ENCODE measurements at places on chromosomes 7 and 10.

GRCh38 chr7:155464183-155464582, 6.3 kb downstream of the EN2 start:
- no peak for DNase-seq

GRCh38 chr10:120643351-120643750, 186.3 kb downstream of the PLPP4 start:
- DNase-seq: no peak

- peak; percentile 36 for DNase-seq
Measured at GRCh38 chr7:4830176-4830575, 31.7 kb downstream of the PAPOLB start.

GRCh38 chr10:71975871-71976725, 11.9 kb downstream of the CHST3 start:
- no peak for DNase-seq

GRCh38 chr10:96614515-96614914, 27.7 kb upstream of the TM9SF3 start:
- DNase-seq: no peak

- DNase-seq: no peak
Measured at GRCh38 chr7:36171503-36171902, 18.4 kb downstream of the EEPD1 start.

DNA sequence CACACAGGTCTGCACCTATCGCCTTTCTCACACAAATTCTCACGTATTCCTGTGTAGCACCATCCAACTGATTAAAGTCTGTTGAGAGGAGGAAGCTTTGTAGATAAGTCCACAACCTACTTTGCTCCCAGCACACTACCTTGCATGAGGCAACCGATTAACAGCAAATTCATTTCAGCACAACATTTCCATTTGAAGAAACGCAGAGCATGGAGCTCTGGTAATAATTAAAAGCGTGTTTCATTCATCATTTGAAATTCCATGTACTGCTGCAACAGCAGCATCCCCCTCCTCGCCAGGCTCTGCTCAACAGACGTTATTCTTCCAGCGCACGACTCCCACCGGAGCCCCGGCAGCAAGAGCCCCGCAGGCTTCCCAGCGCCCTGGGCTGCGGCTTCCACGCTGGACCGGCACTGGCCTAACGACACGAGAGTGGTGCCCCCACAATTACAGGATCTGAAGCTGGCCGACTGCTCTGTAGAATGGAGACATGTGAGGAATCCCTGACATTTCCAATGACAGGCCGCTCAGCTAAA, 118.8 kb downstream of the DIP2C start:
- DNase-seq: no peak

DNA sequence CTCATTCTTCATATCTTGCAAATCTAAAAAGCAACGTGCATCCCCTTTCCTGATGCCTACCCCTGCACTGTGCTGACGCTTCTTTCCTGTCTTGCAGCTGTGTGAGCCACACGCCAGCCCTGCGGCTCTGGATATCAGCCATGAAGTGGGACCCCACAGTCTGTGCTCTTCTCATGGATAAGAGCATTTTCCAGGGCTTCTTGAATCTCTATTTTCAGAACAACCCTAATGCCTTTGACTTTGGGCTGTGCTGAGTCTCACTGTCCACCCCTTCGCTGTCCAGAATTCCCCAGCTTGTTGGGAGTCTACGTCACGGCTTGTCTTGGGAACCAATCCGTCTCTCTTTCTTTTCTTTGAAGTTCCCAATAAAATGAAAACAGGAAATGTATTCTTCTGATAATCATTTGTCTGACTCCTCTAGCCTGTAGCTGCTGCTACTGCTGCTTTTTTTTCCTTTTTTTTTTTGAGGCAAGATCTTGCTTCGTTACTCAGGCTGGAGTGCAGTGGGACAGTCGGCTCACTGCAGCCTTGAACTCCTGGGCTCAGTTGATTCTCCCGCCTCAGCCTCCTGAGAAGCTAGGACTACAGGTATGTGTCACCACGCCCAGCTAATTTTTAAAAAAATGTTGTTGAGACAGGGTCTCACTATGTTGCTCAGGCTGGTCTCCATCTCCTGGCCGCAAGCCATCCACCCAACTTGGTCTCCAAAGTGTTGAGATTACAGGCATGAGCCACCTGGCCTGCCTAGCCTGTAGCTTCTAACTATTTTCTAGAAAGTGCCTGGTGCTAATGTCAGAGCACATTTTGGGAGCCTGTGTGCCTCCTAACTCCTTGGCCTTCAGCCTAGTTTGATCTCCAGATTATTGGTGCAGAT, 30.3 kb downstream of the GSTO2 start:
- no peak for DNase-seq

DNA sequence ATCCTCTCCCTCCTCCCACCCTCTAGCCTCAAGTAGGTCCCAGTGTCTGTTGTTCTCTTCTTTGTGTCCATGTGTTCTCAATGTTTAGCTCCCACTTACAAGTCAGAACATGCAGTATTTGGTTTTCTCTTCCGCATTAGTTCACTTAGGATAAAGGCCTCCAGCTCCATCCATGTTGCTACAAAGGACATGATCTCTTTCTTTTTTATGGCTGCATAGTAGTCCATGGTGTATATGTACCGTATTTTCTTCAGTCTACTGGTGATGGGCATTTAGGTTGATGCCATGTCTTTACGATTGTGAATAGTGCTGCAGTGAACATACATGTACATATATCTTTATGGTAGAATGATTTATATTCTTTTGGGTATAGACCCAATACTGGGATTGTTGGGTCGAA, 1.6 kb upstream of the GOT1 start:
- DNase-seq: no peak

DNA sequence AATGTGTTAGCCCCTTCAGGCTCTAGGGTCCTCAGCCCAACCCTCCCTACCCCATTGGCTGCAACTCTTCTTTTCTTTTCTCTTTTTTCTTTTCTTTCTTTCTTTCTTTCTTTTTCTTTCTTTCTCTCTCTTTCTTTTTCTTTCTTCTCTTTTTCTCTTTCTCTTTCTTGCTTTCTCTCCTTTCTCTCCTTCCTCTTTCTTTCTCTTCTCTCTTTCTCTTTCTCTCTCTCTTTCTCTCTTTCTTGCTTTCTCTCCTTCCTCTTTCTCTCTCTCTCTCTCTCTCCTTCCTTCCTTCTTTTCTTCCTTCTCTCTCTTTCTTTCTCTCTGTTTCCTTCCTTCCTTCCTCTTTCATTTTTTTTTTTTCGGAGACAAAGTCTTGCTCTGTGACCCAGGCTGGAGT, 458.9 kb downstream of the TYW1 start:
- no peak for DNase-seq

GRCh38 chr7:153941061-153941460, 111.1 kb upstream of the DPP6 start:
- DNase-seq: no peak

GRCh38 chr7:87926581-87927461, 7.2 kb upstream of the ADAM22 start:
- DNase-seq: no peak

DNA sequence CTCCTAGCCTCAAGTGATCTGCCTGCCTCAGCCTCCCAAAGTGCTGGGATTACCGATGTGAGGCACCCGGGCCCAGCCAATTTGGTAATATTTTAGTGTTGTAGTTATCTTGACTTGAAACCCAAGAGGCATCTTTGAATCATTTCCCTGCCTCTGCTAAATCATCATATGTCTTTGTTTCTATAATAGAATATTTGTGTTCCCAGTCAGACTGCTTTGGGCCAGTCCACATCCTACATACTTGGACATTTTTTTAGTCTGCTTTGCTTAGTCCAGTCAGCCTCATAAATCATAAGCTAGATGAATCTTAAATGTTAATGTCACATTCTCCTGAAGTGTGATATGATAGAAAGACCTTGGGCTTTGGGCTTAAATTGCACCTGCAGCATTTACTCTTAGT, 5.9 kb downstream of the STAM start:
- no peak for DNase-seq

- DNase-seq: no peak
Measured at GRCh38 chr10:49614242-49615198, 683 bp downstream of the CHAT start.

DNA sequence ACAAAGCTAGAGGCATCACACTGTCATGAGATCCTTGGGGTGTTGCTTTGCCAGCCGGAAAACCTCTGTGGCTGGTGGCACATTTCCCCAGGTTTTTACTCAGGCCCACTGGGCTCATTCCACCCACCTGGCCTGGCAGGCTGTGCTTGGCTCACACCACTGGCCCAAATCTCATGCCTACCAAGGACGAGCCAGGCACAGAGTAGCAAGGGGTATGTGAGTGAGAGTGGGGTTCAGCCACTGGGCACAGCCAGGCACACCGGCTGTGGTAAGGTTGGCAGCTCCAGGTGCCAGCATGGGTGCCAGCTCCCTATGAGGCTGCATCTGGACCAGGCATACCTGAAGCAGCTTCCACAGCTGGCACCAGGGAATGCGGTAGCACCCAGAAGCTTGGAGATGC, 21.4 kb downstream of the STEAP1 start:
- DNase-seq: no peak

DNA sequence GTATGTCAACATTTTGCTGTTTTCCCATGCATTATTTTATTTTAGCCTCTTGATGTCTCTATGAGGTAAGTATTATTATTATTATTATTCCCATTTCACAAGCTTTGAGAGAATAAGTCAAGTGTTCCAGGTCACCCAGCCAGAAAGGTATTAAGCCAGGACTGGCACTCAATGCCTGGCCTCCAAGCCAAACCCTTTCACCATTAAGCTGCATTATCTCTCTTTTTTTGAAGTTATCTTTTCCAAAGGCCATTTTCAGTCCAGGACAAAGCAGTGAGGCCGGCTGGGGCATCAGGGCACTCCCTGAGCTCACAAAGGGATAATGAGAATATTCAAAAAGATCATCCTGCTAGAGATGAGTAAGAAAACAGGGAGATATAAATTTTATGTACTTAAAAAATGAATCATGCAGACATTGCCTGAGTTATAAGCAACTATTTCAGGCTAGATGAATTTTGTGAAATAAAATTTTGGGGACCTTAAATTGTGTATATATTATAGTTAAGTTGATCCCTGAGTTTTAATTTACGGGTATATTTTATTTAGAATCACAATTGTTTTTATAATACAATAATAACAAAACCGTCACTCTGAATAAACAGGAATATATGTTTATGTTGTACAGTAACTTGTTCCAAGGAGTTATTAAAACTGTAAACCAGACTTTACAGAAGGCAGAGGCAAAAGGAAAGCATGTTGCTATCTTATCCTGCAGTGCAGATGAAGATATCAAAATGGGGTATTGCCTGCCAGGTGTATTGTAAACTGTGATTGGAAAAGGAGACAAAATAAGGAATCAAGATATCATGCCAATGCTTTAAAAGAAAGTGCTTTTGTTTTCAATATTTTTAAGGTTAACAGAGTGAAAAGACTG, 51.3 kb upstream of the CAV2 start:
- no peak for DNase-seq

GRCh38 chr10:97065686-97066660, 119.8 kb downstream of the SLIT1 start:
- DNase-seq: no peak

DNA sequence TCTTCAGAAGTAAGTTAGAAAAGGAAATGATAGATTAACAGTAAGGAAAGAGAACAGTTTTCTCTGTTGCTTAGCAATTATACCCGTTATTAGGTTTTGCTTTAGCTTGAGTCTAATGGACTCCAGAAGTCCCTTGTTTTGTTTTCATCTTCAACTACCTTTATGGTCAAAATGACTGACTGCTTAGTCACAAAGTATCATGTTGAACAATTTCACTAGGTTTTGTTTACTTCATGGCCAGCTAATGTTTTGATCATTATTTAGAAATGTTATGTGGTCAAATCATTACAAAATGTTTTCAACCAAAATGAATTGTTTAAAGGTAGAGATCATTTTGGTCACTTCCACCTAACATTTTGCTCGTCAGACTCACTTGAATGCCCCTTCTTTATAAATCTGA, 1.9 kb downstream of the UBN2 start:
- DNase-seq: no peak

GRCh38 chr10:15216700-15217099, 48.2 kb upstream of the NMT2 start:
- DNase-seq: no peak

DNA sequence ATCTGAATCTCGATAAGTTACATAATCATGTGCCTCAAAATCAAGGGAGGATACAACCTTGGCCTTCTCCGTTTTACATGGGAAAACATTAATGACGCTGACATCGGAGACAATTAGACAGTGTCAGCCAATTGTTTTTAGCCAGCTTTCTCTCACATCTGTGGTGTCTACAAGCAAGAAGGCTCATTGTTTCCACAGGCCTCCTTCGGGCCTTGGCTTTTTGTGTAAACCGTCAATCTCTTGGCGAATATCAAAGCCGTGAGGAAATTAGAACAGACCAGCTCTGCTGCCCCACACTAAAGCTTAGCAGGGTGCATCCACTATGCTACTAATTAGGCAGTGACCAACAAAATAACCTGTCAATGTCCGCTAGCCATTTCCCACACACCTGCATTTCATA, 43.2 kb downstream of the VAX1 start:
- no peak for DNase-seq

GRCh38 chr10:93849593-93849992, 44.2 kb upstream of the SLC35G1 start:
- no peak for DNase-seq

DNA sequence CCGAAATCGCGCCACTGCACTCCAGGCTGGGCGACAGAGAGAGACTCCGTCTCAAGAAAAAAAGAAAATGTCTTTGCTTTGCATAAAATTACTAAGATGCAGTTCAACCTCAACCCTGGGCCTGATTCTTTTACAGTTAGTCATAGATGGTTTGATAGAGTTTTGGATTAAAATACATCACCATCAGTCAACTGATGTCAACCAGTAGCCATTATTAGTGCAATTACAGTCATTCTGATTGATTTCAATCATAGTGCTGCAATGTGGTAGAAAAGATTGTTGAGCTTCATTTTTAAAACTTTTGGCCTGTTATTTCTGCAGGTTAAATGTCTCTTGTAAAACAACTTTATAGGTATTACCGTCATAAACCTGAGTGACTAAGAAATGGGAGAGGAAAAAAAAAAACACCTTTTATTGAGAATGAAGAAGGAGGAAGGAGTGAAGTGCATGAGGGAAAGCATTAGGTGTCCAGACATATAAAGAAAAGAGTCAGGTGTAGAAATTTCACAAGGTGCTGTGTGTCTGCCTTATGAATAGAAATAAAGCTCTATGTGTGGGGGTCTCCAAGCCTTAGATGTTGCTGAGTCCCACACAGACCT, 150.6 kb downstream of the TRIL start:
- no peak for DNase-seq

GRCh38 chr10:28120043-28120749, 121.3 kb upstream of the ODAD2 start:
- no peak for DNase-seq

- DNase-seq: no peak
Measured at GRCh38 chr7:102991540-102992214, 78.9 kb downstream of the LRRC17 start.

- no peak for DNase-seq
Measured at GRCh38 chr10:101441541-101442455, 87.8 kb downstream of the BTRC start.

- no peak for DNase-seq
Measured at GRCh38 chr10:119344381-119344780, 137.0 kb downstream of the GRK5 start.

Data from stimulated activated CD8-positive, alpha-beta memory T cell treated with anti-CD3 and anti-CD28 coated beads, Interleukin-12 subunit alpha, Interleukin-12 subunit beta, amount 100 ng/mL, for 1 hour (primary cell).